ENCODE measurements at places on chromosomes 2 and 18.

DNA sequence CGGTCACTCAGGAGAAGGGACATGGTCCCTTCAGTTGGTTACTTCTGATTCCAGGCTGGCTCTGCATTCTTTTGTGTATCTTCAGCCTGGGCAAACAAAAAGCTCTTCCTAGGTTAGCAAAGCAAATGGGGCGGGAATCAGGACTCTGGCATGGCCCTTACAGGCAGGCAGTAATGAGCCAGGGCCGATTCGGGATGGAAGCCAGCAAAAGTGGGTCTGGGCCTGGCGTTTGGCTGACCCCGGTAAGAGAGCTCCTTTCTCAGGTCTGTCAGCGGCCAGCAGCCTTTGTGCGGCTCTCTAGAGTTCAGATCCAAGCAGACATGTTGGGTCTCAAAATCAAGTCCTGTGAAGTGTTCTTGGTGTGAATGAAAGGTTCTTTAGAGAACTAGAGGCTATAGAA, 81.5 kb upstream of the EML6 start:
- no peak for DNase-seq

DNA sequence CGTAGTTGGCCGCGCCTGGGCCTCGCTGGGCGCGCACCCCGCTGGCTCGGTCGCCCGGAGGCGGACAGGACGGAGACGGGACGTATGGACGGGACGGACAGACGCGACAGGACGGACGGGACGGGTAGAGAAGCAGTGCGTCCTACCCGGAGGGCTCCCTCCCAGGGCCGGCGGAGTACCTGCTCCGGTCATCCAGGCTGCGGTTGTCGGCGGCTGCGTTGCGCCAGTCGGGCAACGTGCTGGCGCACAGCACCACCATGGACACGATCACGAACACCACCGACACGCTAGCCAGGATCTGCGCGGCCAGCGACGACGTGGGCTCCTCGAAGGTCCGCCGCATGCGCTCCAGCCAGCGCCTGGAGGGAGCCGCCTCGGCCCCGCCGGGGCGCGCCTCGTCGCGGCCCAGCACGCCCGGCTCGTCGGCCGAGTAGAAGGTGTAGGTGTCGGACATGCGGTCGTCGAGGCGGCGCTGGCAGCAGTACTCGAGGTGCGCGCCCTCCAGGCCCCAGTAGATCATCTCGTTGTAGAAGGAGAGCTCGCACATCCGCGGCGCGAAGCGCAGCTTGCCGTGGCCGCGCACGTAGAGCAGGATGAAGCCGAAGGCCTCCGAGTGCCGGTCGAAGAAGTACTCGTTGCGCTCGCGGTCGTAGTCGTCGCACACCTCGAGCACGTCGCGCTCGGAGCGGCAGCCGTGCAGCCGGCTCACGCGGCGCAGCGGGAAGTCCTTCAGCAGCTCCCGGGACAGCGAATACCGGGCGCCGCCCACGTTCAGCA, 903 bp downstream of the KCNG3 start:
- DNase-seq = peak; percentile 46

DNA sequence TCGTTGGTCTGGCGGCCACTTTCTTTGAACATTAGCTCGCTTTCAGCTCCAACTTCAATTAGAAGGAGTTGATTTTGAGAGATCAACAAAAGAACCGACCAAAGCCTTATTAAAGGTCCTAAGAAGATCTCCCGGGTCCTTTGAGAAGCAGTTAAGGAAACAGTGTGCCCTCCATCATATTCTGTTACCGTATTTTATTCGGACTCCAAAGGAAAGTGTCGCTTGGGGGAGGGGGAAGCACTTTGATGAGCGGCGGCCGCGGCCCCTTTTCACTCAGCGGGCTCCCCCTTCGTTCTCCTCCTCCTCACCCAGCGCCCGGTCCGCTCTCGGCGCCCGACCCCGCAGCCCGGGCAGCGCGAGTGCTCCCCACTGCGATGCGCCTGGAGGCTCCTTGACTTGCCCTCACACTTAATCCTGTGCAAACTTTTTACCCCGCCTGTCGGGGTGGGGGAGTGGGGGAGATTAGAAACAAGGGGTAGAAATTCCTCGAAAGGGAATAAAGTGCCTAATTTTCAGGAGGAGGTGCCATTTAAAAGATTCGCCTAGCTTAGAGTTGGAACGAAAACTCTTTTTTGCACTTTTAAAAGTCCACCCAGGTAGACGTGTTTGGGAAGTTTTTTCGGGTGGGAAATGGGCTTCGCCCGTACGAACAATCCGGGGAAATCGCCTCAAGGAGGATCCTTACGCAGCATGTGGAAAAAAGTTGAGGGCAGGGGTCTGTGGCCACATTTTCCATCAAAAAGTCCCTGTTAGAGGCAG, 1.2 kb upstream of the OTX1 start:
- DNase-seq = peak; percentile 27

- DNase-seq = no peak
These were observed 82.4 kb downstream of the TRIM43 start for GRCh38 chr2:95674186-95674585.

- no peak for DNase-seq
These were observed 109.7 kb downstream of the SP100 start for GRCh38 chr2:230525682-230526081.

GRCh38 chr2:98460573-98461497, 16.2 kb downstream of the INPP4A start:
- DNase-seq = peak; percentile 90

- no peak for DNase-seq
These were observed 34.3 kb upstream of the RALBP1 start for GRCh38 chr18:9441061-9441460.

- no peak for DNase-seq
These were observed 68.5 kb upstream of the ITGA6 start for GRCh38 chr2:172358691-172359556.

DNA sequence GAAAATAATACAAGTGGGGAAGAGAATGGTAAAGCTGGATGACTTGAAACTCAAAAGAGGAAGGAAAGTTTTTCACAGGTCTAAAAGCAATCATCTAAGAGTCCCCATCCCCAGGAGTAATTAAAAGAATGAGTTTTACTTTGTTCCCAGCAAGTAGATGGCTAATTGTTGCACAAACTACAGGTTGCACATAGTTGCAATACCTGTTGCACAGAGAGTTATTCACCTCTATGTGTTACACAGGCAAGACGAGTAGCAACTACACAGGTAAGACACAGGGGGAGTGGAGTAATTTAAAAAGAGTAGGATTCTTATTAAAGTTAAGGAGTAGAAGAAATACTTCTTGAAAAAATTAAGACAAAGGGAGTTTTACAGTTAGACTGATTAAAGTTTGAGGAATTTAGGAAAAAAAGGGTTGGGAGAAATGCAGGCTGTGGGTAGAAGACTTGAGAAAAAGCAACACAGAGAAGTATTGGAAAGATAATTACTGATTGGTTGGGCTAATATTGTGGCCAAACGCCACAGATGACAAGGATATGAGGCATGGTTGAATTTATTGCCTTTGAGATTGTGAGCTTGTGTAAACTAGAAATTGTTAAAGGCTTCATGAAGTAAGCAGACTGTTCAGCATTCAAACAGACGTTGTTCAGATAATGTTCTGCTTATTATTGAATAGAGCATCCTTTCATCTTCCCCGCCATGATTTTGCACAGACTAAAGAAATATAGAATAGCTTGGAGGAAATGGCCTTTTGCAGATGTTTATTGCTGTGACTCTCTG, 699.3 kb downstream of the NR4A2 start:
- no peak for DNase-seq

DNA sequence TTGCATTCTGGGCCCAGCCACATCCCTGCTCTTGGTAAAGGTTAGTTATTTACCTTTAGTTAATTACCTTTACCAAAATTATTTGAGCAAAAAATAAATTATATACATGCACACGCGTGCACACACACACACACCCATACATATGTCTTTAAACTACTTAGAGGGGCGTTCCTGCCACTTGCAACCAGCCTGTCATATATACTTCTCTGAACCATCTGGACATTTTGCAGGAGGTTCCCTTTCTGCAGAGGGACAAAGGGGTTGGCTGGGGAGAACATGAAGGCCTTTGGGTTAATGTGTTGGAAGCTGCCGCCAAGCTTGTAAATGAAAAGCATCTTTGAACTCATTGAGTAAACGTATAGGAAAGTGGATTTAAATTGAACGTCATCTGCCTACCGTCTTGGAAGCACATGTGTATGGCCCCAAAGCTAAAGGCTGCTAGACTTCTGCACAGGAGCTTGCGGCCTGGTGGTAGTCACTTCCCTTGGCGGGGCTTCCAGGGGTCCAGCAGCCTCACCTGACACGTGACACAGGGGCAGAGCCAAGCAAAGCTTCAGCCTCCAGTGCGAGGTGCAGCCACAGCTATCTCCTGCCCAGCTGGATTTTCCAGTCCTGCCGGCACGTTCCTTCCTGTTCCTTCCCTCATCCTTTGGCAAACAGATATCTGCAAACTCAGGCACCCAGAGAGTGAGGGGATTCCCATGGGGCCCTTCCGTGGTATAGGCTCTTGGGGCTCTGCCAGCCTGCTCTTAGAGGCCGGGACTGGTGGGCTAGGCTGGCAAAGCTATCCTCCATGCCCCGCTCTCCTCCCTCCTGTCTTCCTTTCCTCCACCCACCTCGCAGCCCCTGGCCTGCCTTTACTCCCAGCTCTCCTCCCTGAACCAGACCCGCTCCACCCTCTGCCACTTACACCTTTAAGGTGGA, 46.1 kb downstream of the SERTAD2 start:
- peak; percentile 25 for DNase-seq

DNA sequence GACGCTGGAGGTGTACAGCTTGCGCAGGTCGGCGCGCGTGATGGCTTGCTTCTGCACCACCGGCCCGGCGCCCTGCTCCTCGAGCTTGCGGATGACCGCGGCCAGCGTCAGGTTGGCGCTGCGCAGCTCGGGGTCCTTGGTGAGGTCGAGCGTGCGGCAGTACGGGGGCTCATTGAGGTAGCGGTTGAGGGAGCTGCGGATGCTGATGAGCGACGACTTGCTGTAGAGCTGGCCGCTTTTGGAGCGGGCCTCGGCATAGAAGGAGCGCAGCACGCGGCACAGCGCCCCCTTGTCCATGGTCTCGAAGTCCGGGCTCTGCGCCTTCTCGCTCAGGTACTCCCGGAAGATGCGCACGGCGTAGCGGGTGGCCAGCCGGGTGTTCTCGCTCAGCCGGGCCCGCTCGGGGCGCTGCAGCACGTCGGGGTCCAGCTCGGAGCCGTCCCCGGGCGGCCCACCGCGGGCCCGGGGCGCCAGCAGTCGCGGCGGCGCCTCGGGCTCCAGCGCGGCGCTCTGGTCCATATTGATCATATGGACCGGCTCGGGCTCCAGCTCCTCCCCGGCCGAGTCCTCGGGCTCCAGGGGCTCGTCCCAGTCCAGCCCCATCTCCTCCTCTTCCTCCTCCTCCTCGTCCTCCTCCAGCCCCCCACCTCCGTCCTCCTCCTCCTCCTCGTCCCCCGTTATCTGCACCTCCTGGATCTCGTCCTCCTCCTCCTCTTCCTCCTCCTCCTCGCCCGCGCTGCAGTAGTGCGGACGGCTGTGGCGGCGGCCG, 523 bp downstream of the KCTD1 start:
- DNase-seq = peak; percentile 74

GRCh38 chr18:11500153-11501122, 109.0 kb upstream of the SLC35G4 start:
- DNase-seq = no peak

DNA sequence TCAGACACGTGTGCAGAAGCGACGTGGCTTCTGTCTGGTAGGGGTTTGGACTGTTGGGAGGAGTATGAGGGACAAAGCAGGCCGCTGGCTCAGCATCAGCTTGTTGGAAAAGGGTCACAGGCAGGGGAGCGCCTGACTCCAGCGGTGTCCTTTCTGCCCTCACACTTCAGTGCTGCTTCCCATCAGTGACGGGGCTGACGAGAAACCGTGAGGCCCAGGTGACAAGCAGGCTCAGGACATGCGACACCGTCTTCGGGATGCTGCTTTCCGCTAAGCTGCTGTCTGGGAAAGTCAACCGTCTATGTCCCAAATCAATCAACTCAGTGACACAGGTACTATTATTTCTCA, 90.5 kb downstream of the USP40 start:
- peak; percentile 19 for DNase-seq

- DNase-seq = no peak
These were observed 292.4 kb downstream of the SP3 start for GRCh38 chr2:173672573-173673340.

DNA sequence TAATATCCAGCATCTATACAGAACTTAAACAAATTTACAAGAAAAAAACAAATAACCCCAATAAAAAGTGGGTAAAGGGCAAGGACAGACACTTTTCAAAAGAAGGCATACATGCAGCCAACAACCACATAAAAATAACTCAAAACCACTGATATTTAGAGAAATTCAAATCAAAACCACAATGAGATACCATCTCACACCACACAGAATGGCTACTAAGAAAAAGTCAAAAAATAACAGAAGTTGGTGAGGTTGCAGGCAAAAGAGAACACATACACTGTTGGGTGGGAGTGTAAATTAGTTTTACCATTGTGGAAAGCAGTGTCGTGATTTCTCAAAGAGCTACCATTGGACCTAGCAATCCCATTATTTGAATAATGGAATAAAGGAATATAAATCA, 1973.9 kb upstream of the LRRTM1 start:
- DNase-seq = no peak

GRCh38 chr2:163633291-163633690, 102.5 kb downstream of the FIGN start:
- DNase-seq = no peak

DNA sequence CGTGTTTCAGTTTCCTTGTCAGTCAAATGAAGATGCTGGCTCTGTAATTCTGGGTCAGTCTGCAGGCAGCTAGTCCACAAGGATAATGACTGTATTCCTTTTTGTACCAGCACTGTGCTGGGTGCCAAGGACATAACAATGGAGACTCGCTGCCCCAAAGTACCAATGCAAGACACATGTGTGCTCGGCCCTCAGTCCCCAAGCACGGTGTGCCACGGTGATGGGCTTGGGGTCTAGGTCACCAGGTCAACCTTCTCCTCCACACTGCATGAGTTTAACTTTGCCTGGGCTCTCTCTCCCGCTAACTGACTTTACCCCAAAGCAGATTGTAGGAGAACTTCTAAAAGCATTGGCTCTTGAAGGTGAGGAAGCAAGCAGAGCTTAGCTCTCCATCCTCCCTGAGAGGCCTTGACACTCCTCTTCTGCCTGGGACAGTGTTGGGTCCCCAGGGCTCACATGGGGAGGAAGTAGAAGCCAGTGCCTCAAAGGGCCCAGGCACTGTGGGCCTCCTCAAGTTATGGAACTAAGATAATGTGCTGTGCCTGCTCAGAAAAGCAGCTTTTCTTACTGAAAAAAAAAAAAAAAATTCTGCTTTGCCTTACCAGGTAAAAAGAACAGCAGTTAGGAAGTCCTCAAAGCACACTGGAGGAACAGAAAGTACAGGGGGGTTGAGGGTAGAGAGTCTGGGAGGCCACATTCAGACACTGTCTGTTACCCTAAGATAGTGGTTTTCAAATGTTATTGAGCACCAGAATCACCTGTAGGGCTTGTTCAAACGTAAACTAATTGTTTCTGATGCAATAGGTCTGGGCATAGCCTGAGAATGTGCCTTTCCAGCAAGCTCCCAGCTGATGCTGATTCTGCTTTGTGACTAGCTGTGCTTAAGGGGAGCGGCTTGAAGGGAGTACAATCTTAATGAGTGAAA, 276.4 kb upstream of the CXCR4 start:
- DNase-seq = no peak

- DNase-seq = no peak
These were observed 12.7 kb upstream of the CDC42EP3 start for GRCh38 chr2:37683921-37684780.

GRCh38 chr18:79447703-79448367, 52.1 kb downstream of the NFATC1 start:
- DNase-seq = no peak

- no peak for DNase-seq
These were observed 420.2 kb upstream of the MEX3C start for GRCh38 chr18:51617572-51618260.

- no peak for DNase-seq
These were observed 6.4 kb upstream of the ODC1 start for GRCh38 chr2:10454505-10454904.

Measured in stimulated activated CD8-positive, alpha-beta memory T cell treated with anti-CD3 and anti-CD28 coated beads, Interleukin-4, amount 100 ng/mL, for 48 hours (primary cell).